ENCODE measurements at places on chromosomes 5 and 9.

- peak; percentile 91 for DNase-seq
These were observed 48.8 kb upstream of the JAK2 start for GRCh38 chr9:4936277-4936676.

DNA sequence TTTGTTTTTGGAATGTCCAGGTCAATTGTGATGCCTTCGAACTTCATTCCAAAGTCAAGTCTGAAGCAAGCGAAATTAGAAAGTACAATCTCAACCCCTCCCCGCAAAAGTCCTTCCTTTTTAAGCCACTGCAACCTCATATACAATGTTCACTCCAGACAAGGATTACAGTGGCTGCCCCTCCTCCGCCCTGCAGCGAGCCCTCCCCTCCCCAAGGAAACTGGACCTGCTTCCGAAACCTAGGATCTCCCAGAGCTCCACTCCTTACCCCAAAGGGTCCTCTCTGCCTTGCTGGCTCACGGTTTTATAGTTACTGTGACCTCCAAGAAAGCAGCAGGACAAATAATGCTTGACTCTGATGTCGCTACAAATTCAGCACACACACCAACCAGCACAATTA, 10.4 kb downstream of the LRRC14B start:
- DNase-seq, result no peak

- no peak for DNase-seq
These were observed 20.1 kb downstream of the DAPK1 start for GRCh38 chr9:87517732-87518131.

DNA sequence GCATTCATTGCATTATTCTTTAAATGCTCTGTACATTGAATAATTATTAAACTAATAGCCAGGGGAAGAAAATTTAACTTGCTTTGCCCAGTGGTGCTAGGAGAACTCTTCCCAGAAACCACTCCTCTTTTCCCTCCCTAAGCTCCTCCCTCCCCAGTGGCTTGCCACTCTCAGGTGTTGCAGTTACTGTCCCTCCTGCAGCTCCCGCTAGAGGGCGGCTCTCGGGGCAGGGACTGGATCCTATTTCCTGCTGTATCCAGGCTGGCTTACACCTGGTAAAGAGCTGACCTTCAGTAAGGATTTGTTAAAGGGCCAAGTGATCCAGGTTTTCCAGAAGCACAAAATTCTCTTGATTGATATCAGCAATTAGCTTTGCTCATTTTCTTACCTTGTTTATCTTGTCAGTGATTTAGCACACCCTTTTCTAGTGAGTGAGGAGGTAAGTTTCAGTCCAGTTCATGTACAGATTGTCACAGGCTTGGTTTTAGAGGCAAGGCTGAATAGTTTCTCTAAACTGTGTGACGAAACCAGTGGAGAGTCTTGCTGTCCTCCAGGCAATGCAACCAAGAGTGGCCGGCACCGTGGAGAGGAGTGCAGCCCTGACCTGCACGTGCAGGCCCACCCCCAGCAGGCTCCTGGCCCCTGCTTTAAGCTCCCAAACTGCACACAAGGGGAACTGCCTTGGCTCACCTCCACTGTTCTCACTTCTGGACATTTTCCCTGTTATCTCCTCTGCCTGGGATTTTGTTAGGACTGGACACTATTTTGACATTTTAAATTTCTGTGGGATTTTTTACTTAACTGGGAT, 423.8 kb downstream of the SPOCK1 start:
- peak; percentile 2 for DNase-seq

DNA sequence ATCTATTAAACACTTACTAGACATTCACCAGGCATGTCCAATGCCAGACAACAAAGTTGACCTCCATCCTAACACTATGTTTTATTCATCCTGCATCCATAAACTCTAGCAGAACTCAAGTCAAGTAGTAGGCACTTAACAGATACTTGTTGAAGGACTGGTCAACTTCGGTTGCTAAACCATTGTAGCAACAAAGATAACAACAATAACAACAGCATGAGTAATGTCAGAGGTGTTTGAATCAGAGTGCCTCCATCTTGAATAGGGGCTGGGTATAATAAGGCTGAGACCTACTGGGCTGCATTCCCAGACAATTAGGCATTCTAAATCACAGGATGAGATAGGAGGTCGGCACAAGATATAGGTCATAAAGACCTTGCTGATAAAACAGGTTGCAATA, 180.5 kb upstream of the ZNF462 start:
- DNase-seq, result no peak

DNA sequence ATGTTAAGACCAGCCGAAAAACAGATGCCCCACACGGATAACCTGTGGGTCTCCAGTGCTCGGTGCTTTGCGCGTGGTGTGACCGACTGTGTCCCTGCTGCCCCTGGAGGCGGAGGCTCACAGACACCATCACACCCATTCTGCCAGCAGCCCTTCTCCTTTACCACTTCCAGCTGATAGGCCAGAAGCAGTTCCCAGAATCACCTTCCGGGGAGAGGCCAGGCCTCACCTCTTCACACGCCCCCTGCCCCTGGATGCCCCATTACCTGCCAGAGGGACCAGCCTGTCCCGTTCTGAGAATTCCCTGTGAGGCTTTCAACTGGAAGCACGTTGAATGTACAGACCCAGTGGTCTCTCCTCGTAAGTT, 21.6 kb upstream of the LRRC14B start:
- DNase-seq, result no peak

GRCh38 chr5:119016125-119016774, 27.9 kb upstream of the DTWD2 start:
- peak; percentile 58 for DNase-seq

DNA sequence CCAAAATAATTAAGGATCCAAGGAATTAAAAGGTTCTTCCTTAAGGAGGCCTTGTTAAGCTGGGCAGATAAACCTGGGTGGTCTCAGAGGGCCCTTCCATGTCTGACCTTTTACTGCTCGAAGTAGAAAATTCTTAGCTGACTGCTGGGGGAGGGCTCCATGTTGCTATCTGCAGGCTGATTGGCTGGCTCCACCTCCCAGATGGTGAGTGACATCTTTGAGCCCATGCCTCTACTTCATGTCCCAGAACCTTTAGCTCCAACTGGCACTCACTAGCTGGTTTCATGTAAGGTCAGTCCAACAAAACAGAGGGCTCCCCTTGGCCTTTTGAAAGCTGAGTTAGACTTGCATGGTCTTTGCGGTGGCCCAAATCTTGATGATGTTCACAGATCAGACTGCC, 188.2 kb downstream of the PAX5 start:
- DNase-seq, result no peak

DNA sequence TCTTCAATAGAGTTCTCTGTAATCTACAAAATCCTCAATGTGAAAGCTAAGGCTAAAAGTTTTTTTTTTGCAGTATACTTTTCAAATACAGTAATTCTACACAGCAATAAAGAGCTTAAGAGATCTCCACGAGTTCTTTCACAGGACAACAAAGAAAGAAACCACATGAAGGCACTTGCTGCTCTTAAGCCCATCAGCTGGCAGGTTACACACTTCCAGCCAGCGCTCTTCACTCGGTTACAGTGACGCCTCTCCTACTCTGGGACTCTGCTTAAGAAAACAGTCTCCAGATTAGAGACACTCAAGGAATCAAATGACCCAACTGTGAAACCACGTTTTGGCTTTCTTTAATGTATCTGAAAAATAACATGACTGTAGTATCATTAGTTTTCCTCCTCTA, 85.0 kb downstream of the ROR2 start:
- DNase-seq, result no peak

DNA sequence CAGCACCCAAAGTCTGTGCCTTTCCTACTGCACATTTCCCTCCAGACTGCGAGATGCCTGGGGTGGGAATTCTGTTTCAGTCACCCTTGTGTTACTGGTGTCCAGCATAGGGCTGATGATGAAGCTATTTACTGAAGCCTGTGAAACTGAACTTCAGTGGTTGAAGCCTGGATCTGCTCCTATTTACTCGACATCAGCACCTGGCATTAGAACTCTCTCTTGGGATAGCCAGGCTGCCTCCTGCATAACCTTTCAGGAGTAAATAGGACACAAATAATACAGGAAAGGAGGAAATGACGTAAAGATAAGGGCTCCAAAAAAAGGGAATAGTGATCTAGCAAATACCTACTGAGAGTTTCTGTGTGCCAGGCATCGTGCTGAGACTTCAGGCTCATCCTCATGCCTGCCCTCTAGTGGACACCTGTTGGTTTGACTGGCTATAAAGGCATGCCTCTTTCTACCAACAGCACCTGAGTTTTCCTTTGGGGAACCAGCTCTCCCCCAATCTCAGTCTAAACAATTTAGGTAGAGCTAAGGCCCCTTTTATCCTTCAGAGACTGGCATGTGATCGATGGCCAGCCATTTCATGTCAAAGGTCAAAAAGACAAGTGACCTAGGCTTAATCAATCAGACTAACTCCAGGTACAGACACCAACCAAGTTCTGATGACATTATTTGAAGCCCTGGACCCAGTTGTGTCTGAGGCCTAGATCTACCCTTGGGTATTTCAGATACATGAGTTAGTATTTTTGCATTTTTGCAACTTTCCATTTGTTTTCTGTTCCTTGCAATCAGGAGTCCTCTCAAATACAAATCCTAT, 192.1 kb upstream of the TRIM32 start:
- peak; percentile 22 for DNase-seq

GRCh38 chr5:2039180-2039531, 156.4 kb upstream of the IRX4 start:
- no peak for DNase-seq

DNA sequence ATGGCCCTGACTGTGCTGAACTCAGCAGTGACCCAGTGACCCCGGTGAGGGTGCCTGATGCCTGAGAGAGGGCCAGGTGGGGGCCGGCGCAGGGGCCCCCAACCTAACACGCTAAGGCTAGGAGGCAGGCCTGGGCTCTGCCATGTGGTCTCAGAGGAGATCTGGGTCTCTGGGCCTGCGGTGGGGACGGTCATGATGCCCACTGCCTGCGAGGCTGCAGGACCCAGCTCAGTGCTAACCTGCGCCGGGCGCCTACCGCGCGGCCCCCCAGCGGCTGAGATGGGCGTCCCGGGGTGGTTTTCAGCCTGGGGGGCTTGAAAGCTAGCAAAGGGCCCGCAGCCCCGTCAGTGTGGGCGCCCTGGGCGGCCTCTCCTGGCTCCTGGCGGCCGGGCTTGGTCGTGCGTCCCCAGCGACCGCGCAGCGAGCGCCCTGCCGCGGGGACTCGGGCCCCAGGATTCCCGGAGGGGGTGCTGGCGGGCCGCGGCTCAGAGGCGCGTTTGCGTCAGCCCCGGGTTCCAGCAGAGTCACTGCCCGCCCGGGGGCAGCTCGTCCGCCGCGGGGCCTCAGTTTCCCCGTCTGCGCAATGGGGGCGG, 2.5 kb downstream of the EGFL7 start:
- no peak for DNase-seq

DNA sequence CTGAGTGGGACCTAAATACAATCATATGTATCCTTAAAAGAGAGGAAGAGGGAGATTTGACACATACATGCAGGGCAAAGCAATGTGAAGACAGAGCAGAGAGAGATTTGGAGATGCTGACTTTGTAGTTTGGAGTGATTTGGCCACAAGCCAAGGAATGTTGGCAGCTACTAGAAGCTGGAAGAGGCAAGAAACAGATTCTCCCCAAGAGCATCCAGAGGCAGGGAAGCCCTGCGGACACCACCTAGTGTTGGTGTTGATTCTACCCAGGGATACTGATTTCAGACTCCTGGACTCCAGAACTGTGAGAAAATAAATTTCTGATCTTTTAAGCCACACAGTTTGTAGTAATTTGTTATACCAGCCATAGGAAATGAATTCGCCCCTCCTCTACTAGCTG, 64.9 kb upstream of the OSMR start:
- DNase-seq, result no peak

GRCh38 chr5:149392718-149393117, 13.6 kb upstream of the IL17B start:
- no peak for DNase-seq

GRCh38 chr9:120925535-120926396, 830 bp downstream of the TRAF1 start:
- peak; percentile 99 for DNase-seq

- DNase-seq, result no peak
These were observed 76.6 kb downstream of the OTULIN start for GRCh38 chr5:14741131-14741530.

DNA sequence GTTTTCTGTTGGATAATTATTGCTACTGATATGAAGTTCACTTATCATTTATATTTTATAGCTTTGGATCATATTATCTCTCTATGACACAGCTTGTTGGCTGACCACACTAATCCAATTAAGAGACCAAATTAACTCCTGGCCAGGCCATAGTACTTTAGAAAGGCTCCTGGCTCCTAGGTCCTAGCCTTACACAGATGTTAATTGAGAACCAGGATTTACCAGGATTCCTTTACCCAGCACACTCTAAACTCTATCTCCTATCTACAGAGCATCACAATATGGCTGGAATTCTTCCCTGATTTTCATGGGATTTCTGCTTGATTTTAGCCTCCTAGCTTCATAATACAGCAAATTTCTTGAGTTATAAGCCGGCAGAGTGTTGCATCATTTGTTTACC, 80.3 kb downstream of the SLCO6A1 start:
- DNase-seq, result no peak

GRCh38 chr9:35563791-35564197, 41.3 kb upstream of the TESK1 start:
- DNase-seq, result no peak

GRCh38 chr5:160959804-160960203, 107.8 kb upstream of the ATP10B start:
- DNase-seq, result no peak

GRCh38 chr5:169637549-169638121, 560 bp downstream of the DOCK2 start:
- peak; percentile 35 for DNase-seq

DNA sequence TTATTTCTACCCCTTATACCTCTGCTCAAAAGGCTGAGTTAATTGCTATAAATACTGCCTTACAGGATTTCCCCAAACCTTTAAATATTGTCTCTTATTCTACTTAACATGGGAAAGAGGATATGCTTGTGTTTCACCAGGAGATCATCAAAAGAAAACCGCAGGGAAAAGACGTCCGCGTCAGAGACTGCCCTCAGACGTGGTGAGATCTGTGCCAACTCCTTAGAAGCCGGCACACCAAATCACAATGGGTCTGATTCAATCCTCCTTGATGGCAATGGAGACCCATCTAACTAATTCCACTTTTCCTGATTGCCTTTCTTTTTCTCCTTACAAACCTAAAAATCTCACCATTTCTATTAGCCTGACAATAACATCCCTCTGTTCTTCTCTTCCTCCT, 55.0 kb downstream of the SH3PXD2B start:
- DNase-seq, result no peak

GRCh38 chr9:137176302-137177182, 4.7 kb upstream of the TMEM210 start:
- peak; percentile 23 for DNase-seq

GRCh38 chr5:148809781-148810524, 16.5 kb upstream of the ADRB2 start:
- peak; percentile 36 for DNase-seq

DNA sequence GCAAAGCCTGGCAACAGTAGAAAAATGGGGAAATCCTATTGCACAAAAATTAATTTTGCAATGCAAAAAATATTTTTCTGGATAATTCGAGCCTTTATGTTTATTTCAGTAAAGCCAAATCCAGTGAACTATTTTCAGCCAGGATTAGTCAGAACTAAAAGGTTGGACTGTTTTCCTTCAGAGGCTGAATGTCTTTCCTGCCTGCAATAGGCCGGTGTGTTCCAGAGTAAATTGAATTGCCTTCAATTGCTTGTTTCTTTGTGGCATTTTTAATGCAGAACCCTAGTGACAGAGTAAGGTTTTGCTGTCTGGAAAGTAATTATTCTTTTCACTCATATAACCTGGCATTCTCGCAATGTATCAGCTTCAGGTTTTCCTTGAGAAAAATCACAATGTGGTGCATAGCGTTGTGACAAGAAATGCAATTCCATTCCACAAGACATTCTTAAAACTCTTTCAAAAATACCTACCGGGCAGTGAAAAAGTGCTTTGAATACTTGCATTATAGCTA, 183.7 kb downstream of the GLIS3 start:
- DNase-seq, result peak; percentile 37

Measured in inflammatory macrophage treated with lipopolysaccharide for 4 hours (primary cell).